NCI-H1092 (cell line): ENCODE measurements at places on chromosomes 2 and 18.

DNA sequence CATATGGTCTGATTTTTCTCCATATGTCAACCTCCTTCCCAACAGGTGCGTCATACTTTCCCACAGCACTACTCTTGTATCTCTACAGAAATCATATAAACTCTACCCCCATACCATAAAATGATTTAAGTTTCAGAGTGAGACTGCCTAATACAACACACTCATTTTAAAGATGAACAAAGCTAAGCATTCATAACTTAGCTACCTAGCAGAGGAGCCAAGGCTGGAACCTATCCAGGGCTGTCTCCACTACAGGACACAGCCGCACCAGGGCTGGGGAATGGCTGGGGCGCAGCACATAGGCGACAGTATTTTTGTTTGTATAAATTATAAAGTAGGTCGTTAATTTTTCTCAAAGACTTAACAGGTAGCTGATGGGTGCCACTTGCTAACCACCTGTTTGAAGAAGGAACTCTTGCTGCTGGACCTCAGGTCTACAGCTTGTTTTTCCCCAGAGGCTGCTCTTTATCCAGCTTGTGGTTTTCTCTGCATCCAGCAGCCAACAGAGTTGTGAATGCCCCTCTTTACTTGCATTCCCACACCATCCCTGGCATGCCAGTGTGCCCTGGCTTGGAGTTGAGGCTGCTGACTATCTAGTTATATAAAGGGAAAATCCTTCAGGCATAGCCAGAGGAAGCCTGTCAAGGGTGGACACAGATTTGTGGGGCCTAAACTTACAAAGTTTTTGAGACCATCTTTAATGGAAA, 62.0 kb downstream of the HNRNPLL start:
- DNase-seq: no peak

- DNase-seq: no peak
Measured at GRCh38 chr2:134281815-134282419, 28.0 kb downstream of the MGAT5 start.

DNA sequence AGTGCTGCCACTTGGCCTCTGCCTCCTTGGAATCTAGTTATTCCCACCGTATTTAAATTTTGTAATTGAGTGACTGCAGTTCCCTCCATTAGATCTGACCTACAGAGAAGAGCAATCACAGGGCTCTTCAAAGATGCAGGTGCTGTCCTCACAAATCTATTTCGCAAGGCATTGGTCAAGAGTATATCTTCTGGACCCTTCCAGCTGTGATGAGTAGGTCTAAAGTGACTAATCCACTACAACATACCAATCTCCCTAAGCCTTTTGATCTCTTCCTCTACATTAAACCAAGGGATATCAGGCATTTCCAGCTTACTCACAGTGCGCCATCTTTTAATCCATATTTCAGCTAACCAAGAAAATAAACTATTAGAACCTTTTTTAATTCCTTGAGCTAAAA, 65.1 kb upstream of the COL3A1 start:
- DNase-seq: no peak

DNA sequence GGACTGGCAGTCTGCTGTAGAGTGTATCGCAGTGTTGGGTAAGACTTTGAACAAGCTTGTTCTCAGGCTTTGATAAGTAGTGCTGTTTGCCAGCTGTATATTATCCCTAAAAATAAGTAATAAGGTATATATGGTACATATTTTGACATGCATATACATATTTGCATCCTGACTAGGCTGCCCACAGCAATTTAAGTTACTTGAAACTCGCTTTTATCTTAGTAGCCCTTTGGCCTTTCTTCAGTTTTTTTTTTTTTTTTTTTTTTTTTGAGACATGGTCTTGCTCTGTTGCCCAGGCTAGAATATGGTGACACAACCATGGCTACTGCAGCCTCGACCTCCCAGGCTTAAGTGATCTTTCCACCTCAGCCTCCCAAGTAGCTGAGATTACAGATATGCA, 18.2 kb downstream of the MSH6 start:
- no peak for DNase-seq

- no peak for DNase-seq
Measured at GRCh38 chr18:64090876-64091275, 58.0 kb downstream of the LINC00305 start.

- no peak for DNase-seq
Measured at GRCh38 chr2:215919624-215920243, 93.6 kb downstream of the MREG start.

DNA sequence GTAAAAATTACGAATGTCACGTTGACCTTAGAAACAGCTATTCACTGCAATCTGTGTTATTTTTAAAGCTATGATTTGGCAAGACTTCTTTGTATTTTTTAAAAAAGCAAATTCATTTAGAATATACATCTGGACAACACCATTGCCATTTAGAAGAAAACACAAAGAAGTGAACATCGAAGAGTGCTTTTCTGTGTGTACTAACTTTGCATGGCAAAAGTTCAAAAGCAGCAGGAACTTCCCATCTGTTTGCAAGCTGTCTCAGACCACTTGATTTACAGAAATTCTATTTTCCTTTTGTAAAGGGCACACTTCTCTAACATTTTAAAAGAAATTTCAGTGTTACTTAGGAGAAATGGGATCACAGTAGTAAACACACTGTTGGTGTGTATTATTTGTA, 145.9 kb downstream of the CALCRL start:
- no peak for DNase-seq

DNA sequence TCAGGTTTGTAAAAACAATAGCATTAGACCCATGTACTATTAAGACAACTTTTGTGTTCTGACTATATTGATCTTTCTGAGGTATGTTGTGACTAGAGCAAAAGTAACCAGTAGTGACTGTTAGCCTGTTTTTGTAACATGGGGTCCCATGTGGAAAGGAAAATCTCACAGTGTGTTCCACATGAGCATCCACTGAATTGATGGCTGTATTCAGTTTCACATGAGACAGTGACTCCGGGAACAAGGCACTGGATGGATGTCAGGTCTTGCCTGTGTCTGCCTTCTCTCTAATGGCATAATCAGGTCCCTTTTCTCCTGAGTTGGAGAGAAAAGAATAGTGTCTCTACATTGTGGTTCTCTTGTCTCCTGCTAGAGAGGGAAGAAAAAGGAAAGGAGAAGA, 27.5 kb downstream of the TMEM178A start:
- no peak for DNase-seq

DNA sequence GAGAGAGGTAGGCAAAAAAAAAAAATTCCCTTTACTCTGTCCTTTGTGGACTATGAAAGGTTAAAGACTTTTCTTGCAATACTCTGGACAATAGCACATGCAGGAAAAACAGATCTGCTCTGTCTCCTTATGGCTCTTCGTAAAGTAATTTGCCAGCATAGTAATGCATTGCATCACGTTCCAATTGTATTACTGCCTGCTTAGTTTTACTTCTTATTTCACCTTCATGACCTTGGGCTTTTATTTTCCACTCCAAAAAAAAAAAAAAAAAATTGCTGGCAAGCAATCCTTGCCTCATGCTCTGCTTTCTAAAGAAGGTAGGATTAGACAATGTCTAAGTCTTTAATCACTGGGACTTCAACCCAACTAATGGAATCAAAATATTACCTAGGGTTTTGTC, 1802.7 kb downstream of the SUCLG1 start:
- DNase-seq: no peak

DNA sequence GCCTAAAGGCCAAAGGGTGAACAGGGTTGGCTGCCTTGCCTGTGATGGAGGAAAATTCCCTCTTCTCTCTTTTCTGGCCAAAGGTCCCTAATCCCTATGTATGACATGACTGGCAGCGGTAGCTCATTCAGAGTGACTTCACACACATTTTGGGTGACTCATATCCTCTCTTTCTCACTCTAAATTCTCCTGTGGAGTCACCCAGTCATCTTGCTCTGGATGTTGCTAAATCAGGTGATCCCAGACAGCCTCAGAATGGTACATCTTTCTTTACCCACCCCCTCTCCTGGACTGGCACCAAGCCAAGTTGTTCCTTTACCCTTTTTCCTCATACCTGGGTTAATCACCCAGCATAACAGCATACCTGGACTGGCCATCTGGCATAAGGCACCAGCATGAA, 77.2 kb downstream of the NEURL3 start:
- no peak for DNase-seq

- no peak for DNase-seq
Measured at GRCh38 chr2:226063704-226064440, 664.4 kb downstream of the NYAP2 start.

DNA sequence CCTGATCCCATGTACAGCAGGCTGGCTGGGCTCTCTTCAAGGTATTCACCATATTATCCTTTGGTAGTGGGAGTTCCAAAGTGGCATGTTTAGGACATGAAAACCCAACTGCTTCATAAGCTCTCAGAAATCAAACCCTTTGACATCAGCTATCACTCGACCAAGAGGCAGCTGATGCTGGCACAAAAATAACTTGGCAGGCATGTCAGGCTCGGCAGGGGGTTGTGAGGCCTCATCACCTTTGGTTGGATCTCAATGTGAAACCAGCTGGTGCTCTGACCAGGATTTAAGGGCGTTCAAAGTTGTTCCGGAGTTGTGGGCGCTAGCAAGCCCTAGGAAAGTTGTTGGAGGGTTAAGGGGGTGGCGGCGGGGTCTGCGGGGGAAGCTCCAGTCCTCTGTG, 171.9 kb downstream of the FHOD3 start:
- DNase-seq: no peak

DNA sequence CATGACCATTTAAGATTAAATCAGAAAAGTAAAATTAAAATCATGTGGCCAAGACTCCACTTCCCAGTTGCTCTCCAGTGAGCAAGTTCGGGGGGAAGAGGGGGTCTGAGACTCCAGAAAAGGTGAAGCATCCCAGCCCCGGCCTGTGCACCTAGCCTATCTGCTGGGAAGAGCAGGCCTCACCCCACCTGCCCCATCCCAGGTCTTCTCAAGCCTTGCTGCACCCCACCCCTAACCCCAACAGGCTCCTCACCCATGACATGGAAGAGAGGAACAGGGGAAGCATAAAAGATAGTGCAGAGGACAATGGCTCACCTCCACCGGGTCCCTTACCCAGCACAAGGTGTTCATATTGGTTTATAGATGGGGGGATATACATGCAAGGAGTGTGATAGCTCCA, 14.6 kb downstream of the CIB4 start:
- DNase-seq: no peak

DNA sequence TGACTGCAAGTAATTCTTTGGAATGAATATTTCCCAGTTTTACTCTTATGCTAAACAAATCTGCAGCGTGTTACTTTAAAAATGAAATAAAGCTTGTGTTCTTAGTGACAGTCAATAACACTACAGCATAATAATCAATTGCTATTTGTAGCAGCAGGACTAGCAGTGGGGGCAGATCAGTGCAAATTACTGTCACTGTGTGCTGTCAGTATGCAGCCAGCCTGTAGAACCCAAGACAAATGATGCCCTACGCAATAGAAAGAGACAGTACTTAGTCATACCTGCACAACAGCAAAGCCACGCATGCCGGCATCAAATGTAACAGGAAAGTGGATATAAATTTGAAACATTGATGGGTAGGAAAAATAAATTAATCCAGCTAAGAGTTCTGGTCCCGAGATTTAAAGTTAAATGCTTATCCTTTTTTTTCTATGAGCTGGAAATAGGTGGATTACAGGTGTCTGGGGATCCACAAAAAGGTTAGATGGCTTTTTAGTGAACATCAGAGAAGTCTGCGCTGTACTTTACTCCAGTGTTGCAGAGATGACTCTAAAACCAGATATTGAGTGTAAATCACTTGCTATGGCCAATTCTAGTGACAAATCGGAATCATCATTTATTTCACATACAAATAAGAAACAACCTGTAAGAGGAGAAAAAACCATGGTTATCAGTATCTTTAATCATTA, 812.4 kb upstream of the ZEB2 start:
- no peak for DNase-seq

DNA sequence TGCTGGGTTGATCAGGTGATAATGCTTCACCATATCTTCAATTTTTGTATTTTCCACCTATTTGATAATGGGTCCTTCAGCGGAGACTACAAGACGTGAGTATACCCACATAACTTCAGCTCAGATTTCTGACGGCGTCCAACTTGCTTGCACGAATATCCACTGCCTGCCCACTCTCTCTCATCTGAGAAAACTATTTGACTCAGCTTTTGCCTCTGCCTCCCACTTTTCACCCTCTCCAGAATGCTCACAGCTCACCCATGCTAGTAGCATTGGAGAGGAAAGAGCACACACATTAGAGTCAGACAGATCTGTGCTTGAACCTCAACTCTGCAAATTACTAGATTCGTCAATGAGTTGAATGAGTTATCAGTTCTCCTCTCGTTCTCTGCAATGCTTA, 166.8 kb downstream of the BCL2 start:
- DNase-seq: no peak

DNA sequence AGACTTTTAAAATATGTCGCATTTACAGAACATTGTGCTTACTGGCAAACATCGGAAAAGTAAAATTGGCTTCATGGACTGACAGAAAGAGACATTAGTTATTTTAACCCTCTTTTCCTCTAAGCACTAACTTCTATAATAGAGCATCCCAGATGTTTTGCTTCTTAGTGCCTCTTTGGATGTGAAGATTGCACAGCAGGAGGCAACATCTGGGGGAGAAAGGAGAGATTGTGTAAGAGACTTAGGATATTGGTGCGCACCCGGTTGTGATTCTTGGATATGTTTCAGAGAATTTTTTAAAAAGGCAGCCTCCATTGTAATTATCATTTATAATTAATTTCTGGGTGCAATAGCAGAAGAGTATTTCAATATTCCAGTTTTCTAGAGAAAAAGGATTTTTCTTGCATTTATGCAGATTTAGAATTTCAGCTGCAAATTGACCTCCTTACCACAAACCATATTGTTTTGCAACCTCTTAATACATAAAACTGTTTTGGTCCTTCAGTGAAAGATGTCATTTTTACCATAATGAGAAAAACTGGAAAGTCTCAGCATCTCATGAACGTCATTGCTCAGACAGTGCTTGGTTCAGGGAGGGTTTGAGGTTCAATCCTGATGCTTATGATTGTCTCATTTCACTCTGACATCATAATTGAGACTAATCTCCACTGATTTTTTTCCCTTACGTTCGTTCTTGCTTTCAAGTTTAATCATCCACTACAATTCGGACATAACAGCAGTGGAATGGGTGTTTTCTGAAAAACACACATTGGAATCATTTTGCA, 404.3 kb downstream of the ZNF521 start:
- DNase-seq: no peak

GRCh38 chr2:229563388-229563787, 151.0 kb downstream of the DNER start:
- no peak for DNase-seq

GRCh38 chr2:85748985-85749875, 4.6 kb upstream of the ATOH8 start:
- DNase-seq: no peak

GRCh38 chr2:23524261-23524706, 139.3 kb downstream of the KLHL29 start:
- DNase-seq: no peak
